ENCODE measurements at places on chromosomes 2 and 18.

- DNase-seq, result no peak
Observed at GRCh38 chr2:166805753-166806152, 82.5 kb upstream of the XIRP2 start.

- no peak for DNase-seq
Observed at GRCh38 chr2:132276571-132276981, 114.8 kb upstream of the ANKRD30BL start.

- DNase-seq, result no peak
Observed at GRCh38 chr2:223758131-223758840, 79.1 kb downstream of the AP1S3 start.

DNA sequence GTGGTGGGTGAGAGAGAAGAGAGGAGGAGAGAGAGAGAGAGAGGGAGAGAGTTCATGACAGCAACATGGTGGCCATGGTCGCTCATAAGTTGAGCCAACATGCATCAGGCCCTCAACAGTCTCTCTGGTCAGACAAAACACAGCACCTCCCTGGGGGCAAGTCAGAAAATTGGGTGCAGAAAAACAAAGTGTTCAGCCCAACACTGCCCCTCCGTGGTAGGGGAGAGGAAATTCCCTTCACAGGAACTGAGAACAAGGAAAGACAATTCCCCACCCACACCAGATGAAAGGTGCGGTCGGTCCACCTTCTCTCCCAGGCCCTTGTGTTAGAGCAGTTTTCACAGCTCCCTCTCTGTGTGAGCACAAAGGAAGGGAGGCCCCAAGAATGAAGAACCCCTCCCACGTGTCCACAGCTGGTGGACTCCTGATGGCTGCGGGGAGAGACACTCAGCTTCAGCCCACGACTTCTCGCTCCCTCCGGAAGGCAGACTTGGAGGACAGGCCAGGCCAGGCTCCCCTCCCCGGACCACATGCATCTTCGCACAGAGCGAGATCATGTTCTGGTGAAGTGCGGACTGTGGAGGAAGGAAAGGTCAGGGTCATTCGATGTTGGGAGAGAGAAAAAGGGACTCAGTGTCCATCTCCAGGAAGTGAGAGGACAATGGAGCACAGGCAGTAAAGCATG, 181.7 kb downstream of the ANAPC1 start:
- DNase-seq, result peak; percentile 30

DNA sequence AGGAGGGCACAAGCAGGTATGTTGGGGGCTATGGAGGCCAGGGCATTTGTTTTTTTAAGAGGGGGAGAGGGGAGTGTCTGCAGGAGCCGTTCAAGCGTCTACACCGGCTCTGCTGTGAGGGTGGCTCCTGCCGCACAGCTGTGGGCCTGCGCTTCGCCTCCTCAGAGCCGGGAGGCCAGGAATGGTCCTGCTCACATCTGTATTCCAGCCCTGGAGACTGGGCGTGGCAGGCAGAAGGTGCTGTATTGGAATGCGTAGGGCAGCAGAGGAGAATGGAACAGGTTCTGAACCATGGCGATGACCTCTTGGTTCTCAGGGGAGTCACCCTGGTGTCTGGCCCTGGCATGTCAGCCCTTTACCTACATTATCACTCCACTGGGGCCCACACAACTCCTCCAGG, 26.8 kb upstream of the INHBB start:
- DNase-seq, result no peak

DNA sequence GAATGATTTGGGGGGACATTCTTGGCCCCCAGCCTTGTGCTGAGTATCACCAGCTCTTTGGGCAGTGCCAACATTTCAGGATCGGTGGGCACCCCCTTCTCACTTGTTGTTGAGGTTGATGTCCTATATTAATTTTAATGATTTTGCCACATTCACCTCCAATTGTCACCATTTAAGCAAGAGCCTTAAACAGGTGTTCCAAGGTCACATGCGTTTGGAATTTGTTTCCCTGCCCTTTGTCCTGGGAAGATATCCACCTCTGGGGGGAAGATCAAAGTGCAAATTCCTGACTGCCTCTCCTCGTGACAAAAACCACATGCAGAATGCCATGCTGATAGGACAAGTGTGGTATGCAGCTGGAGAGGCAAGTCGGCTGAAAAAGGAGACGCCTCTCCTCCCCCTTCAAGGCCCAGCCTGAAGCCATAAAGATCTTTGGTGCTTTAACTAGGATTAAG, 72.5 kb upstream of the ID2 start:
- no peak for DNase-seq

DNA sequence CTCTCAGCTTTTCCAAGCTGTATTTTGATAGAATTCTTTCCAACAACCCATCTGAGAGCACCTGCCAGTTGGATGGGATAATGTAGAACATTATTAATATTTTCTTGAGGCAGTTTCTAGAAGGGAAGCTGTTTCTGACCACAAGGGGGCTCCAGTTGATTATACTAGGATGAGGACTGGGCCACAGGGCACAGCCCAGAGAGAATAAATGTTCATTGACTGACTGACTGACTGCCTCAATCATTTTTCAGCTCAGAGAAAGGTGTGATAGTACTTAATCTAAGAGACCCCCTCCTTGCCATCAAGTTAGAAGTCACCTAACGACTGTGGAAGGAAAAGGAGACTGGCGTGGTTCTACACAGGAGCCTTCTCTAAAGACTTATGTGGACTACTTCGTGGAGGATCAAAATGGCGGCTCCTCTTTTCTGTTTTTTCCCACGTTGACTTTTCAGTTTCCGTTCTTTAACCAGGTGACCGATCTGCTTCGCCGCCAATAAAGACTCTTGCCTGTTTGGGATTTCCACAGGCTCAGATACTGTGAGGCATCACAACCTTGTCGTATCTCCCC, 31.9 kb upstream of the CREG2 start:
- DNase-seq, result peak; percentile 45

DNA sequence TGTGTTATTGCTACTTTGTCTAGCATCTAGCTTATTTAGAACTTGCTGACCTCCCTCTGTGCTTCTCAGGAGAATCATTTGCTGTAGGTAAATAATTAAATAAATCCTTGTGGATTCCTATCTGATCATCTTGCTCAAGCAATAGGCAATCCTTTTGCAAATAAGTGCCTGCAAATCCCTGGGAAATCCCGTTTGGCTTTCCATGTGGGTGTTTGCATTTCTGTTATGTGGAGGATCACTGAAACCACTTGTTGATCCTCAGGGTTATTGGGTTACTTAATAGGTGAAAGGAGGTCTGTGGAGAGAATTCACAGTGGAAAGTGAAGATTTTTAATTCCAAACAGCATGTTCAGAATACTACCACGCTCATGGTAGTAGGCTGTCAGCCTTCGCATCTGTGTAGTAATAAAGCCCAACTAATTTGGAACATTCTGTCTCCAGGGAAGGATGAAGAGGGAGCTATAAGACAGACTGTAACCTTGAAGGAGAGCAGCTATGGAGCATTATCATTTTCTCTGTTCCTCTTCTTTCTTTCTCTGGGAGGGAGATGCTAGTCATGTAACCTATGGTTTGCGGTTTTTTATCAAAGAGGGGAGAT, 72.5 kb downstream of the GULP1 start:
- no peak for DNase-seq

DNA sequence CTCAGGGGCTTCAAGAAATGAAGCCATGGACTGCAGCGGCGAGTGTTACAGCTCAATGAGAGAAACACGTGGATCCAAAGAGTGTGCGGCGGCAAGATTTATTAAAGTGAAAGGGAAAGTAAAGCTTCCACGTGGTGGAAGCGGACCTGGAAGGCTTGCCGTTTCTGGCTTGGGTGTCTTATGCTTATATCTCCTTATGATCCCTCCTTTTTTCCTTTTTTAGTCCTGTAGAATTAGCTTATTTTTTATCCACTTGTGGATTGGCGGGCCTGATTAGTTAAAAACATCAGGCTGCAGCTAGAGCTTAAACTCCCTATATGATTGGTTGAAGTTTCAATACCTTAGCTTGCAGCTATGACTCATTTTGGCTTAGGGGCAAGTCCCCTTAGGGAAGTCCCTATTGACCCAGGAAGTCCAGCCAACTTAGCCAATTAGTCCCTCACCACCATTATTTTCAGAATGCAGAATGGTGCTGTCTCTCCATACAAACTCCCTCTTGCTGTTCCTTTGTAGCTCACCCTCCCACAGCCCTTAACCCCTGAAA, 11.6 kb upstream of the HNMT start:
- no peak for DNase-seq

Data from activated gamma-delta T cell treated with anti-CD3 and anti-CD28 coated beads, Interleukin-2, amount 50 U/mL, for 16 hours (primary cell).